Stimulated activated CD8-positive, alpha-beta memory T cell treated with anti-CD3 and anti-CD28 coated beads, Interleukin-15, amount 100 ng/mL, for 24 hours (primary cell): ENCODE measurements at places on chromosomes 2 and 18.

GRCh38 chr2:74179063-74179865 is 585 bp upstream of the MOB1A start:
- no peak for DNase-seq

DNA sequence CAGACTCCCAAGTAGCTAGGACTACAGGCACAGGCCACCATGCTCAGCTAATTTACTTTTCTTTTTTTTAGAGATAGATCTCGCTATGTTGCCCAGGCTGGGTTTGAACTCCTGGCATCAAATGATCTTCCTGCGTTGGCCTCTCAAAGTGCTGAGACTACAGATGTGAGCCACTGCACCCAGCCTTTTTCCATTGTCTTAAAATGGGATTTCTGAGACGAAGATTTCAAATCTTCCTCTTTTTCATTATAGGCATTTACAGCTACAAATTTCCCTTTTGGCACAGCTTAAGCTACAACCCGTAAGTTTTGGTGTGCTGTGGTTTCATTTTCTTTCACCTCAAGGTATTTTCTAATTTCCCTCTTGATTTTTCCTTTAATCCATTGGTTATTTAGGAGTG is 8.6 kb downstream of the GNLY start:
- DNase-seq, result no peak

- DNase-seq, result no peak
These were observed 816.2 kb downstream of the NRXN1 start for GRCh38 chr2:50215736-50216135.

GRCh38 chr2:147135376-147135775 is 709.5 kb upstream of the ACVR2A start:
- DNase-seq, result no peak

GRCh38 chr2:85163675-85164074 is 30.5 kb downstream of the TCF7L1 start:
- DNase-seq, result no peak
